CD4-positive, alpha-beta T cell treated with Interleukin-10 for 1 hour (primary cell): ENCODE measurements at places on chromosomes 2 and 18.

DNA sequence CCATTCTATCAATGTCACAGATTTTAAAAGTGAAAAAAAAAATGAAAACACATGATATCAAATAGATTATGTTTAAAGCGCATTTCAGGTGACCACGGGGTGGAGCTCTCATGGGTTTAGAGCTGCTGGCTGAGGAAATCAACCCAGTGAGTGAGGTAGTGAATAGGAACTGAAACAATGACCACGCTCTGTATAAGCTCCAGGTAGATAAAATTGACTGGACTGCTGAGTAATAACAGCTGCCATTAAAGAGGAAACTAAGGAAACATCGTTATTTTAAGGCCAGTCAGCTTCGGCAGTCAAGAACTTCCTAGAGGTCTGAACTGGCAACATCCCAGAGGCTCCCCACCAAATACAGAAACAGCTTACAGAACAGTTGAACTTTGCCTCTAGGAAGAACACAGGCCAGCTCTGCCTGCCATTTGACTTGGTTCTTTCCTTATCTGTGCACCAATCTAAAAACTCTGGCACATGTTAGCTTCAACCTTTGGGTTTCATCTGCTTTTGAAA lies 185.9 kb downstream of the PDE1A start:
- peak; percentile 5 for DNase-seq

- DNase-seq: no peak
Observed at GRCh38 chr2:187566266-187566665, 12.0 kb upstream of the TFPI start.

GRCh38 chr18:47120428-47120827 lies 29.9 kb downstream of the HDHD2 start:
- DNase-seq: no peak

- no peak for DNase-seq
Observed at GRCh38 chr2:109173311-109174171, 44.5 kb downstream of the SH3RF3 start.

DNA sequence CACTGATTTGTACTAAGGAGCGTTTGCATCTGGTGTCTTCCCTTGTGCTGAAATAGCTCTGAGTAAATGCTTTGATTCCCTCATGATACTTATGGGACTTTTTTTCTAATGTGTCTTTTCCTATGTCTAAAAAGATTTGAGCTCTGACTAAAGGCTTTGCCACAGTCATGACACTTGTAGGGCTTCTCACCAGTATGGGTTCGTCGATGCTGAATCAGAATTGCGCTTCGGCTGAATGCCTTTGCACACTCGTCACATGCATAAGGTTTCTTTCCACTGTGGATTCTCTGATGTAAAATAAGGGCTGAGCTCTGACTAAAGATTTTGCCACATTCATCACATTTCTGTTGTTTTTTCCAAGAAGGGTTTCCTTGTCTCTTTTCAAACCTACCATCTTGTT lies 8.0 kb downstream of the ZNF396 start:
- no peak for DNase-seq

GRCh38 chr2:43038696-43039094 lies 187.7 kb downstream of the ZFP36L2 start:
- DNase-seq: no peak

GRCh38 chr2:25000503-25001324 lies 29.0 kb upstream of the DNAJC27 start:
- no peak for DNase-seq
